HCT116 (cell line): ENCODE measurements at places on chromosomes 5 and 9. TPM values are rescaled to one million over a fixed set of nuclear protein-coding genes. Genes with fewer than 3 reads are reported as not detected.

Gene CCNJL
- total RNA-seq: 2.9 TPM

- H3K4me1 ChIP-seq: no peaks in the 10 kb centered on the region
- H3K27ac ChIP-seq: no peak overlapping the region
- no peaks in the 10 kb centered on the region for H3K27me3 ChIP-seq
These were observed 65.8 kb upstream of the RARS1 start for GRCh38 chr5:168420461-168420860.

Gene TMEFF1
- 3.3 TPM for total RNA-seq

Gene ZNG1E
- total RNA-seq: 84.9 TPM

DNA sequence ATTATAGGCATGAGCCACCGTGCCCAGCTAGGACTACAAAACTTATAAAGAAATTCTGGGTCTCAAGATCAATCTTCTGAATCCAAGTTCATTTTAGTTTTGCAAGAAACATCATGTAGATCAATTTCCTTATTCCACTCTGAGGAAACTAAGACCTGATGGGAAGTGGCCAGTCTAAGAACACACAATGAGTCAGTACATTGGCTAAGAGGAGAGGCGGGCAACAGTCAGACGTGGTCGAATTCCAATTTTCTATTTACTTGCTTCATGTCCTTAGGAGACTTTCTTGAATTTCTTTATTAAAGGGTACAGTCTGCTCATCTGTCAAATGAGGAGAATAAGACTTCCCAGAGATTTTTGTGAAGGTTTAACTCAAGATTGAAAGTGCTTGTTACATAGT, 432.1 kb upstream of the BRINP1 start:
- H3K4me1 ChIP-seq: no peaks in the 10 kb centered on the region
- no peak overlapping the region for H3K27ac ChIP-seq
- H3K36me3 ChIP-seq: no peaks in the 10 kb centered on the region
- DNase-seq: no peak

- H3K36me3 ChIP-seq: no peaks in the 10 kb centered on the region
- no peak for DNase-seq
- H3K4me1 ChIP-seq: peaks cover 21% of the 10 kb centered on the region
- H3K27me3 ChIP-seq: no peaks in the 10 kb centered on the region
These were observed 208.9 kb downstream of the GOLPH3 start for GRCh38 chr5:31965227-31965626.

GRCh38 chr9:125785248-125785751, 38.1 kb downstream of the PBX3 start:
- H3K4me1 ChIP-seq: no peaks in the 10 kb centered on the region
- no peaks in the 10 kb centered on the region for H3K36me3 ChIP-seq
- no peak overlapping the region for H3K27ac ChIP-seq
- no peak overlapping the region for H3K4me3 ChIP-seq

DNA sequence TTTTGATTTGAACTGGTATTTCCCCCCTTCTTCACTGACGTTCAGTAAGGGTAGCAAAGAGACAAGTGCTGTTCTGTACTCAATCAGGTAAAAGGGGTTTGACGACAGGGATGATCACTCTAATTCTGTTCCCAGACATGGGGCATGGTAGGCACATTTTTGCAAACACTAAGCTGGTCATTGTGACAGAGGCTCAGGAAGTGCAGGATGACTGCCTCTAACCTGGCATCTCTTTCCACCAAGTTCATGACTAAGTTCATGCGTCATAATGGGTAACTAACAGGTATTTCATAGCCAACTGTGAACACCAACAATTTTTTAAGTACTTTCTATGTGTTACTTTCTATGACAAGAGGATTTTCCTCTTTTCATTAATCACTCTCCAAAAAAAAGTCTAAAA, 166.5 kb downstream of the MAPKAP1 start:
- no peak for DNase-seq
- H3K4me1 ChIP-seq: peaks cover 43% of the 10 kb centered on the region
- no peaks in the 10 kb centered on the region for H3K36me3 ChIP-seq
- H3K27me3 ChIP-seq: no peaks in the 10 kb centered on the region
- H3K4me3 ChIP-seq: no peak overlapping the region

DNA sequence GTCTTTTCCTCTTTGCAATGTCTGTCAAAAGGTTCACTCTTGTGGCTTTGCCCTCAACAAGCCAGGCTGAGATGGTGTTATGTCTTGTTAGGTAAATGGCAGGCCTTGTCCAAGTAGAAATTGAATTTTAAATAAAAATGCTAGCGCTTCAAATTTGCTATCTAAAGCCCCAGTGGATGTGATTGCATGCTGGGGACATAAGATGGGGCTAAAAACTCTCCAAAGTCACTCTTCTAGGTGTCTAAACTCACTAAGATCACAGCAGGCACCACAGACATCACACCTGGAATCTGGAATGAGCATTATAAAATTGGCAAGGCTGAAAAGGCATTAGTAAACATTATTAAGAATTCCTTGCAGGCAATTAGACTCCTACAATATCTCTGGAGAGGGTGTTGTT, 262.7 kb upstream of the CLINT1 start:
- no peaks in the 10 kb centered on the region for H3K4me1 ChIP-seq
- no peak for DNase-seq
- peaks cover 70% of the 10 kb centered on the region for H3K27me3 ChIP-seq
- H3K36me3 ChIP-seq: no peaks in the 10 kb centered on the region
- H3K27ac ChIP-seq: no peak overlapping the region
- H3K4me3 ChIP-seq: no peak overlapping the region

DNA sequence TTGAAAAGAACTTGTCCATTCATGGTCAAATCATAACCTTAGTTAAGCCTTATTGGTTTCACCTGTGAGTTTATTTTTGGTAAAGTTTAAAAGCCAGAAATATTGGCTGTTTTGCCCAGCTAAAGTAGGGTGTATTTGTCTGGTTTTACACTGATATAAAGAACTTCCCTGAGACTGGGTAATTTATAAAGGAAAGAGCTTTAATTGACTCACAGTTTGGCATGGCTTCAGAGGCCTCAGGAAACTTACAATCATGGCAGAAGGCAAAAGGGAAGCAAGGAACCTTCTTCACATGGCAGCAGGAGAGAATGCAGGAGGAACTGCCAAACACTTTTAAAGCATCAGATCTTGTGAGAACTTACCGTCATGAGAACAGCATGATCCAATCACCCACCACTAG, 55.3 kb downstream of the JAKMIP2 start:
- no peak overlapping the region for H3K4me3 ChIP-seq
- no peaks in the 10 kb centered on the region for H3K36me3 ChIP-seq
- H3K27ac ChIP-seq: no peak overlapping the region
- DNase-seq: no peak

DNA sequence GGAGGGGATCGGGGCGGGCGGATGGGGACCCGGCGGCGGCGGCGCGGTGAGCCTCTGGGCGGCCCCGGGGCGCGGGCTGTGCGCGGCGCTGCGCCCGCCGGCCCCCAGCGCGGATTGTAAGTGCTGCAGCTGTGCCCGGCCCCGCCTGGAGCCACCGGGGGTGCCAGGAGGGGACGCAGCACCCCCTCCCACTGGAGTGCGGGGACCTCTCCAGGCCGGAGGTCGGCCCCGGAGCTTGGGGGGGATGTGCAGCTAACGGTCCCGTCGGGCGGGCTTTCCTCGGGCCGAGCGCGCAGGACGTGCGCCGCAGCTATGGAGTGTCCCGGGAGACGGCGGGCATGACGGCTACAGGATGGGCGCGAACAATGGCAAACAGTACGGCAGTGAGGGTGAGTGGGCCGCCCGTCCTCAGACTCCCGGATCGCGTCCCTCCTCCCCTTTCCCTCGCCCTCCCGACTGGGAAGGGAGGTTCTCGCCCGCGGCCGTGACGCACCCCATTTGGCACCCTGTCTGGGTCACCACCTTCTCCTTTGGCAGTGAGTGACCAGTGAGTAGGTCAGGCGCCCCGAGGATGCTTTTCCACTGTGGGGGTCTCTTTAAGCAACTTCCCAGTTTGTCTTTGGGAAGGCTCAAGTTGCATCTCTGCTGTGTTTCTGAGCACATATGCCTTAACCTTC, 483 bp downstream of the FBXL7 start:
- H3K36me3 ChIP-seq: no peaks in the 10 kb centered on the region
- H3K4me3 ChIP-seq: no peak overlapping the region
- no peak for DNase-seq
- H3K27me3 ChIP-seq: no peaks in the 10 kb centered on the region
- H3K4me1 ChIP-seq: no peaks in the 10 kb centered on the region
- no peak overlapping the region for H3K27ac ChIP-seq

Gene DDX4
- total RNA-seq: not detected

DNA sequence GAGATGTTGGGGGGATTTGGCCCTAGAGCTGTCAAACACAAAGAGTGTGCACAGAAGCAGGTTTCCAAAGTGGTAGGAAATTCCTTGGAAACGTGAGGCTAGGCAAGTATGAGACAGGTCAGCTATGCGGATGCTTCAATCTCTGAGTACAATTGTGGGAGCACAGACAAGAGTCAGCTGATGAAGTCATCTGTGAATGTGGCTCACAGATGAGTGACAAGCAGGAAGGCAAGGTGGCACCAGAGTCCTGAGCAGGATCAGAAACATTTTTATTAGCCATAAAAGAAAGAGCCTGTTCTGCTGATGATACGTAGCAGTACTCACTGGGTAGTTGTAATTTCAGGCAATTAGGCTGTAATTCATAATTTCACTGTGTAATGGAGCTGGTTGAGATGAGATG, 117.0 kb downstream of the DCP2 start:
- no peak overlapping the region for H3K4me3 ChIP-seq
- H3K36me3 ChIP-seq: no peaks in the 10 kb centered on the region
- no peaks in the 10 kb centered on the region for H3K4me1 ChIP-seq
- no peaks in the 10 kb centered on the region for H3K27me3 ChIP-seq
- no peak overlapping the region for H3K27ac ChIP-seq

Gene ANKH
- 65.2 TPM for total RNA-seq

DNA sequence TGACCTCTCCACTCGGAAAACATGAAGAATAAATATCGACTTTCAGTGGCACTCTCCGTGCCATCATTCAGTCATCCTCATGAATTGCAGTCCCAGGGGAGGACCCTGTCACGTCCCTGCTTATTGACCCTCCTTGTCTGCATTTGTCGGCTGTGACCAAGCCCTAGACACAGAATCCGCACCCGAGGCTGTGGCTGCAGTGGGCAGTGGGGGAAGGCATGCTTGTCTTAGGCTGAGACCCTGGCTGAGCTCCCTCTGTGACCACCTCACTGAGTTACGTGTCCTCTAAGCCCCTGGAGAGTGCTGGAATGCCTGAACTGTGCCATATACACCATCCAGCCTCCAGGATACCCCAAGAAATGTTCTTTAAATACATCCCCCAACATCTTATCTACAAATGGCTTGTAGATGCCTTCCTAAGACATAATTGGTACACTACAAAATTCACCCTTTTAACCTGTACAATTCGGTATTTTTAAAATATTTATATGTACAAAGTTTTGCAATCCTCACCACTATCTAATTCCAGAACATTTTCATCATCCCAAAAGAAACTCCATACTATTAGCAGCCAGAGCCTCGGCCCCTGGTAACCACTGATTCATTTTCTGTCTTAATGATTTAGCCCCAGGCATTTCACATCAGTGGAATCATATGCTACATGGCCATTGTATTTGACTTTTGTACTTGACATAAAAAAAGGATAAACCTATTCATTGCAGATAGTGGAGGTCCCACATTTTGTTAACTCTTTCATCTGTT, 80.8 kb upstream of the ICE1 start:
- H3K27me3 ChIP-seq: no peaks in the 10 kb centered on the region
- H3K27ac ChIP-seq: no peak overlapping the region
- no peak for DNase-seq
- H3K36me3 ChIP-seq: no peaks in the 10 kb centered on the region

Gene SLC45A2
- not detected for total RNA-seq

- no peak overlapping the region for H3K4me3 ChIP-seq
- peaks cover 7% of the 10 kb centered on the region; the same call in 1 of the 2 replicates for H3K4me1 ChIP-seq
- no peak overlapping the region; the same call in 1 of the 2 replicates for H3K27ac ChIP-seq
- no peak for DNase-seq
- H3K36me3 ChIP-seq: peaks cover 11% of the 10 kb centered on the region; the same call in 1 of the 2 replicates
These were observed 4.2 kb downstream of the MELK start for GRCh38 chr9:36576866-36577265.

- no peaks in the 10 kb centered on the region for H3K27me3 ChIP-seq
- no peaks in the 10 kb centered on the region for H3K4me1 ChIP-seq
- no peaks in the 10 kb centered on the region for H3K36me3 ChIP-seq
- no peak overlapping the region for H3K4me3 ChIP-seq
These were observed 13.3 kb downstream of the SPATA9 start for GRCh38 chr5:95669540-95669939.

DNA sequence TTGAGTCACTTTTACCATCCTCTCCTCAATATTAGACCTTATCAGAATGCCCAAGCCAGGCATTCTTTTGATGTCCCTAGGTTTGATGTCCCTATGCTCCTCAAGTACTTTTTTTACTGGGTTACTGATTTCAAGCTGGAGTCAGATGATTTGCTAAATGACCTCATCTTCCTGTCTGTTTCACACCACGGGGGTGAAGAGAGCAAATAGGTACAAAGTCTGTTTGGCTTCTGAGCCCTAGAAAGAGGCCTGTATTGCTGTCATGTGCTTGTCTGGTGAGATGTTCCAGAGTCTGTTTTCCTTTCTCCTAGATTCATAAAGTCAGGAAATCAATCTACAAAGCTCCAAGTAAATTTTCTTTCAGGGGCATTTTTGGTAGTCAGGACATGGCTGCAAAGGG, 12.7 kb upstream of the DAB2 start:
- H3K4me1 ChIP-seq: no peaks in the 10 kb centered on the region
- no peak overlapping the region for H3K4me3 ChIP-seq
- no peaks in the 10 kb centered on the region for H3K36me3 ChIP-seq
- no peak for DNase-seq
- no peaks in the 10 kb centered on the region for H3K27me3 ChIP-seq
- H3K27ac ChIP-seq: no peak overlapping the region

GRCh38 chr5:2193542-2194235, 311.0 kb upstream of the IRX4 start:
- H3K27ac ChIP-seq: no peak overlapping the region
- DNase-seq: no peak
- H3K4me3 ChIP-seq: no peak overlapping the region
- H3K36me3 ChIP-seq: no peaks in the 10 kb centered on the region
- peaks cover 45% of the 10 kb centered on the region for H3K27me3 ChIP-seq

DNA sequence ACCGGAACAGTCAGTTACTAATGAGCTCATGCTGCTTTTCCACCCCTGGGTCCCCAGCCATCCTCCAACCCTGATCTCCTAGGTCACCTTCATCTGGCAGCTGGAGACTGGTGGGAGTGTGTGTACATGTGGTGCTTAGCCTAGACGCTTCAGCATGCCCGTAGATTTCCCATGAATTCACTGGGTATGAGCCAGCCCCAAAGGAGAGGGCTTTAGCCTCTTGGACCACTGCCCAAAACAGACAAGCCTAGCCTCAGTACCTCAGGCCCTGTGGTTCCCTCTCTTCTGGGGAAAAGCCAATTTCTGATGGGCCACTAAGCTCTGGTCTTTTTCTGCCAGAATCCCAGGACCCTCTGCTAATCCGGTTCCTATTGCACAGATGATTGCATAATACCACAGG, 48.0 kb upstream of the ASTN2 start:
- no peak for DNase-seq
- H3K4me1 ChIP-seq: no peaks in the 10 kb centered on the region
- H3K27ac ChIP-seq: no peak overlapping the region
- H3K27me3 ChIP-seq: no peaks in the 10 kb centered on the region
